ENCODE measurements at places on chromosomes 1 and 21.

DNA sequence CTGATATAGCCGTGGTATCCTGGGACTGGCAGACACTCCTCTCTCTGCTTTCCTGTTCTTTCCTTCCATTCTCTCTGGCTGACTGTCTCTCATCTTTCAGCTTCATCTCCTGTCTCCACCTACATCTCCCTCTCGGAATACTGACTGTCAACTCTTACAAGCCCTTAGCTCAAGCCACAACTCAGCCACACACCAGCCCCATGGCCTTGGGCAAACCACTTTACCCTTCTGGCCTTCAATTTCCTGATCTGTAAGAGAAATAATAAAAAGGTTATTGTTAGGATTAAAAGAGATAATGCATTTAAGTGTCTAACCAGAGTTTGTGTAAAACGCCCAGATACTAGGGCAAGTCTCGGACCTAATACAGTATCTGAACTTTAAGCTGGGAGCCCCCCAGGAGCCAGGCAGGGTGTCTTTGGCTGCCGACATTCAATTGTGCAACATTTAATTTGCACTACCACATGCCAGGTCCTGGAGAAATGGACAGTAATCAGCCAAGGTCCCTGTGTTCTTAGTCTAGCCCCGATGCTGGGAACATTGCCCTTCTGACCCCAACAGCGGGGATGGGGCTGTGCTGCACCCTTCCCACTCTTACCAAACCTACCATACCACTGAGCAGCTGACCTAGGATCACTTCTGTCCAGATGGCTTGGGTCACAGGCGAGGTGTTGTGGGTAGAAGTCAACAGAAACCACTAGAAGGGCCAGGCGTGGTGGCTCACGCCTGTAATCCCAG, 5.1 kb downstream of the ECHDC2 start:
- no peak for DNase-seq

DNA sequence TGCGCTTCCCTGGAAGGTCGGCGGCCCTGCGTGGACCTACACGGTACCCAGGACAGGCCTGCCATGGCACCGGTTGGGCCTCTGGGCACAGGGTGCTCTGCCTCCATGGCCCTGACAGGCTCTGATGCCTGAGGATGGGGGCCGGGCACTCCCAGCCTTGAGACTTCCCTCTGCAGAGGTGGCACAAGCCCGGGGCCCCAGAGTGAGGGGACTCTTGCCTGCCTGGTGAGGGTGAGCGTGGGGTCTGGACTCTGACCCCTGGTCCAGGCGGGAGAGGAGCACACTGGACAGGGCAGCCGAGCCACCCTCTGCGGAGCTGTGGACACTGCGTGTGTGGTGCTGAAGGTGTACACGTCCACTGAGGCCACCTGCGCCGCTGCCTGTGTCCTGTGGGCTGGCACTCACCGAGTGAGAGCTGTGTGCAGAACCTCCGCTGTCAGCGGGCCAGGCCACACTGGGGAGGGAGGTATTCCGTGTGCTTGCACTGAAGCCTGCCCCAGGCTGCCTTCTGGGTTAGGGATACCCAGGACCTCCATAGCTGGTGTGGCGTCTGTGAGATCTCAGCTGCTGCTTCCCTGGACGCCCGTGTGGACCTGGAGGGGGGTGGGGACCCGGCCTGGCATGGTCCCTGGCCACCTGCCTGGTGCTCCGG, 10.4 kb downstream of the SKI start:
- no peak for DNase-seq

DNA sequence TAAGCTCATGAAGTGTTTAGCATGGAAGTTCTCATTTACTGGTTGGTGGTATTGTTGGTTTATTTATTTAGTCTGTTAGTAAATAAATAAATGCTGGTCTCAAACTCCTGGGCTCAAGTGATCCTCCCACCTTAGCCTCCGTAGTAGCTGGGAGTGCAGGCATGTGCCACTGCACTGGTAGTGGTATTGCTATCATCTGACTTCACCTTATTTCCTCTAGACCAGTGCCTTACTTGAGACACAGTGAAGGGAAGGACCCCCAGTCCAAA, 1.4 kb upstream of the SLC2A1 start:
- no peak for DNase-seq

GRCh38 chr1:2104621-2105427, 54.6 kb downstream of the PRKCZ start:
- DNase-seq, result no peak

GRCh38 chr1:52633291-52633754, 355 bp downstream of the SHISAL2A start:
- no peak for DNase-seq

DNA sequence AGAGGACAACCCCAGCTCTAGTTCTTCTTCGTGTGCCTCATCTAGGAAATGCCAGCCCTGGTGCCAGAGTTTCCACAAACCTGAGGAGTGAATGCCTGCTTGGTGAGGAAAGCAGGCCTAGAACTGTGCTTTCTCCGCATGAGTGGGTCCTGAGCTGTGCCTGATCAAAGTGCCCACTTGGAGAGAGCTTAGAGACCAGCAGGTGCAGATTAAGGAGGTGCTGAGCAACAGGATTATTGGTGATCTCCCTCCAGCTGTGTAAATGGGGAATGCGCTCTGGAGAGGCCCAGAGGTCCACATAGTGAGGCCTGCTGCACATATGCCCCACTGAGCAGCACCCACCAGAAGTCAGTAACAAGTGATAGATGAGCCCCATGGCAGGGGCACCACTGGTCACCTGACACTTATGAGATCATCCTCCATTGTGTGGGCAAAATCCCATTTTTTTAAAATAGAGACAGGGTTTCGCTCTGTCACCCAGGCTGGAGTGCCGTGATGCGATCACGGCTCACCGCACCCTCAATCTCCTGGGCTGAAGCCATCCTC, 127.2 kb upstream of the ZC3H12A start:
- no peak for DNase-seq

All from AML-193 (cell line).